ENCODE measurements at places on chromosomes 16 and 17. TPM values are rescaled to one million over a fixed set of nuclear protein-coding genes. Genes with fewer than 3 reads are reported as not detected.

DNA sequence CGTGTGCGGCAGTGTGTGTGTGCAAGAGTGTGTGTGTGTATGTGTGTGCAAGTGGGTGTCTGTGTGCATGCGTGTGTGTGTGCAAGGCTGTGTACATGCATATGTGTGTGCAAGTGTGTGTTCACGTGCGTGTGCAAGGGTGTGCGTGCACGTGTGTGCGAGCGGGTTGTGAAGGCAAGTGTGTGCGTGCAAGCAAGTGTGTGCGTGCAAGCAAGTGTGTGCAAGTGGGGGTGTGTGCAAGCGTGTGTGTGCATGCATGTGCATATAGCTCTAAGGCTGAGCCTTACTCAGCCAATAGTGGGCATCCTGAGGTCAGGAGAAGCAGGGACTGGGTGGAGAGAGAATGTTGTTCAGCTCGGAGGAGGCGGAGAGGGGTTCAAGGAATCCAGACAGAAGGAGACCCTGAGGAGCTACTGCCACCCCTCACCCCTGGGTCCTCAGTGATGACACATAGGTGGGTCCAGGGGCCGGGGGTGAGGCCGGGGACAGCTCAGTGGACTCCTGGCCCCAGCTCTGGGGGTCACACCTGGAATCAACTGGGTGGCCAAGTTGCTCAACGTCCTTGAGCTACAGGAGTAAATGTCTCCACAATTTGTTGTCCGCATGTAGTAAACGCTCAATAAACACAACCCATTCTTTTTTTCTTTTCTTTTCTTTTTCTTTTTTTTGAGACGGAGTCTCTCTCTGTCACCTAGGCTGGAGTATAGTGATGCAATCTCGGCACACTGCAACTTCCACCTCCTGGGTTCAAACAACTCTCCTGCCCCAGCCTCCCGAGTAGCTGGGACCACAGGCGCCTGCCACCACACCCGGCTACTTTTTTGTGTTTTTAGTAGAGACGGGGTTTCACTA is 1.8 kb downstream of the PRR29 start:
- DNase-seq = no peak

GRCh38 chr17:57739402-57740234 is 5.5 kb downstream of the CCDC182 start:
- DNase-seq = no peak

The FN3K gene
- 46.8 TPM for total RNA-seq

The KRTAP2-2 gene
- not detected for total RNA-seq

DNA sequence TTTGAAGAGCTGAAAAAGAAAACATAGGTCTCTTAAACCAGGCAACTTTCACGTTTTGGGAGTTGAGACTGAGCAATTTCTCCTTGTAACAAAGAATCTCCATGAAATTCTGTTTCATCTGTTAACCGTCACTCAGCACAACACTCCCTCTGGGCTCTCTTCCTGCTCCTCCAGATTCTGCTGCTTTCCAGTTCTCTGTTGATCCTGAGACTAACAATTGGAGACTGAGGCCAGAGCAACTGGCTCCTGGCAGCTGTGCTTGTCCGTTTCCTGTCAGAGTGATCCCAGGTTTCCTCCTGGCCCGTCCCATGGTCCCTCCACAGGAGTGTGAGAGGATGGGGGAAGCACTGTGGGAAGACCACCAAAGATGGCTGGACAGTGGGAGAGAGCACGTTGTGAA is 32.5 kb downstream of the IST1 start:
- no peak for DNase-seq

The PRRT2 gene
- 20.8 TPM for total RNA-seq

GRCh38 chr17:4490637-4491061 is 8.0 kb upstream of the SPNS2 start:
- no peak for DNase-seq

GRCh38 chr16:59887856-59888255 is 1153.7 kb upstream of the GOT2 start:
- DNase-seq = no peak

The HOXB7 gene
- total RNA-seq = 0.92 TPM

GRCh38 chr16:3541527-3542155 is 35.6 kb downstream of the NLRC3 start:
- no peak for DNase-seq

- no peak for DNase-seq
These were observed 55.4 kb downstream of the GP2 start for GRCh38 chr16:20271893-20272292.

GRCh38 chr16:1152123-1152638 is 725 bp upstream of the CACNA1H start:
- DNase-seq = no peak

- no peak for DNase-seq
These were observed 624.5 kb downstream of the TOX3 start for GRCh38 chr16:51922476-51922875.

GRCh38 chr17:77128896-77129567 is 11.7 kb upstream of the SEC14L1 start:
- no peak for DNase-seq
